ENCODE measurements at places on chromosomes 13 and 19.

DNA sequence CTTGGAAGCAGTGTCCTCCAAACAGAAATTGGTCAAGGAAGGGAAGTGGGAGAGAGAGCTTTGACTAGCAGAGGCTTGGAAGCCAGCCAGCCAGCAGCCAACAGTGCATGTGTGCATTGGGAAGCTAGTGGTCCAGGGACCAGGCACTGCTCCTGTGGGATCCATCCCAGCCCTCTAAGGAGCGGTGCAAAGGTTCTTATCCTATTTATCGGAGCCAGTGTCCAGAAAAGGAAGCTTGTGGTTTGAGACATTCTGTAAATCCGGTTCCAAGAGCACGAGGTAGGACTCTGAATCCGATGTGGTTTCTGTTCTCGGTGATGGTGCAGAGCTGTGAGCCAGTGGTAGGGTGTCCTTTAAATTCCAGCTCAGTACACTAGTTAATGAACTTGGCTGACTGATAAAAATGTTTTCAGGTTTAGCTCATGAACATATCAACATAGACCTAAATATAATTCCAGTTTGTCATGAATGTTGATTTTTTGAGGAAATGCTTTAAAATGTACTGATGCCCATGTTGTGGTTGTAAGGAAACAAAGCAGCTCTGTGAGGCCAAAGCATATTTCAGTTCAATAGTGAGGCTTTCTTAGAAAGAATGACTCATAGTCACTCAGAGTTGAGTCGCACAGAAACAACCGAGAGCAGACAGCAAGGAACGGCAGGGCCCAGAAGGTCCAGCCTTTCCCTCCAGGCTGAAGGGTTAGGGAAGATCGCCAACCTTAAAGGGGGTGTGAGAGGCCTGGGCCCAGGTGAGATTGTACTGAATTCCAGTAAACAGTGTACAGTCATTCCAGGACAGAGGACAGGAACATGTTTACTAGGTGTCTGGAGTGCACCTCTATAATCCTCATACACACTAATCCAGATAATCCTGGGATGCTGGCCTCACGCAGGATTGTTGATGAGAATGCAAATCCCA lies 21.5 kb upstream of the GARRE1 start:
- DNase-seq, result peak; percentile 92

GRCh38 chr13:53338760-53339159 lies 310.1 kb downstream of the OLFM4 start:
- DNase-seq, result no peak

- DNase-seq, result no peak
Measured at GRCh38 chr13:79932556-79932955, 408.4 kb downstream of the SPRY2 start.

DNA sequence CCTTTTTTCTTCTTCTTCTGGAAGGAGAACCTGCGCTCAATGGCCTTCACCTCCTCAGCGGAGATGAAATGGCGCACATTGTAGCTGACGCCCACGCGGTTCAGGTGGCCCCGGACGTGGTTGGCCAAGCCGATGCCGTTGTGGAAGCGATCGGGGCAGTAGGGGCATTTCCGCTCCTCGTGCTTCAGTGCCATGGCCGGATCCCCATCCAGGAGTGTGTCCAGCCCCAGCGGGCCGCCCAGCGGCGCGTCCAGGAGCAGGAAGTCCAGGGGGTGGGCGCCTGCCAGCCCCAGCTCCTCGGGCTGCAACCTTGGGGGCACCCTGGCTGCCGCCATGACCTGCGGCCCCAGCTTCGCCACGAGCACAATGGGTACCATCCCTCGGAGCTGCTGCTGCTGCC lies 11.2 kb downstream of the WIZ start:
- DNase-seq, result no peak

GRCh38 chr13:45216193-45216592 lies 15.3 kb upstream of the KCTD4 start:
- no peak for DNase-seq

GRCh38 chr19:49758292-49758691 lies 4.8 kb downstream of the TSKS start:
- DNase-seq, result peak; percentile 81

DNA sequence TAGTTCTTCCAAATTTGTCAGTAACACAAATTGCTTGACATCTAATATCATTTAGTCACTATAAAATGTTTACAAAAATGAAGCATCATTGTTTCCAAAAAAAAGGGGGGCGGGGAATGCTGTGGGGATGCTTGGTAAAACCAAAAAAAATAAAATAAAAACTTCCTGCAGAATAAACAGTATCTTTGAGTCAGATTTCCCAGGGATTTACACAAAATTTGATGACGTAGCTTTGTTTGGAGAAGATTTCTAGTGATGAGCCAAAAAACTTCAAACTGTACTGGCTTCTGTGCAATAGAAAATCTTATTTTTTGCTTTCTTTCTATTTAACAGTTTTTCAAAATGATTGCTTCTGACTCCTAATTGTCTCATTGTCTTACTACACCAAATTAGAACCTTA lies 80.0 kb downstream of the MZT1 start:
- no peak for DNase-seq

DNA sequence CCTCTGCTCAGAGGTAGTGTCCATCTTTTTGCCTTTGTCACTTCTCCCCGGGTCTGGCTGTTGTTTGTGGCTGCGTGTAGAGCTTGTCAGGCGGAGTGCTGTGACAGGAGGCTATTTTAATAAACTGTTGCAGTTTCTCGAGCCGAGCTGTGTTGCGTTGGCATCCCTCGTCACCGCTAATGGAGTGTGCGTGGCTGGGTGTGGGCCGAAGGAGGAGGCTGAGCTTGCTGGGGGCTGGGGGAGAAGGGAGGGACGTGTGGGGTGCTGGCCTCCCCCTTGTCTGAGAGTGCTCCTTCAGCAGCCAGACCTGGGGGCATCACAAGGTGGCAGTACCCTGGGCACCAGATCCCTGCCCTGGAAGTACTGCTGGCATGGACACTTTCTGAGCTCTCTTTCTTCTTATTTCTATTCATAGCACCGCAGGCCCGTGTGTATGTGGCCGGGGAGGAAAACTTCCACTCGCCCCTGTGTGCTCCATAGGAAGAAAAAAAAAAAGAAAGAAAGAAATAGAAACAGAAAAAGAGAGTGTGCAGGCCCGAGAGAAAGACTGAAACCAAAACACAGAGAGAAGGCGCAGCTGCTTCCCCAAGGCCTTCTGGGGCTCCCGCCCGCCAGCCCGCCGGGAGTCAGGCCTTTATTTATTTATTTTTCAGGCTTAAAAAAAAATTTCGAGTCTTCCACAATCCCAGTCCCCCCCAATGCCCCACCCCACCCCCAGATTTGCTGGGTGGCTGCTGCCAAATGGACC lies 27.0 kb downstream of the NFIX start:
- DNase-seq, result peak; percentile 65

DNA sequence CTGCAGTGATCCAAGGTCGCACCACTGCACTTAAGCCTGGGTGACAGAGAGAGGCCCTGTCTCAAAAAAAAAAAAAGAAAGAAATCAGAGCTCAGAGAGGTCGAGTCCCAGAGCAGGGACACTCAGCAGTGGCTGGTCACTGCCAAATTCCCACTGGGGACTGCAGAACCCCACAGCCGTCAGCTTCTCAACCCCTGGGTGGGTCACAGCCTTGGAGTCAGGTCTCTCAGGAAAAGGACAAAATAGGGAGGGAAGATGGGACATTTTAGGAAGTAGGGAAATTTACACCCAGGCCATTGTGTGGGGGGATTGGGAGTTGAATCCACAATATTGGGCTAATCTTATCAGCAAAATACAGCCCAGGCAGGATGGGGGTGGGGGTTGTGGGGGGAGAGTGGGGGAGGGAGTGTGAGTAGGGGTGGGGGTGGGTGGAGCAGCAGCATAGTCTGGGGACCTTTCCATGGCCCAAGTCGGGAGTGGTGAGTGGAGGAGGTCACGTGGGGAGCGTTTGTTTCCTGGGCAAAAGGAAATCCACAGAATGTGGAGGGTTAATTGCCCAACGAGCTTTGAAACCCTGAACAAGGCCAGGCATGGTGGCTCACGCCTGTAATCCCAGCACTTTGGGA lies 5.0 kb upstream of the CCDC194 start:
- no peak for DNase-seq

DNA sequence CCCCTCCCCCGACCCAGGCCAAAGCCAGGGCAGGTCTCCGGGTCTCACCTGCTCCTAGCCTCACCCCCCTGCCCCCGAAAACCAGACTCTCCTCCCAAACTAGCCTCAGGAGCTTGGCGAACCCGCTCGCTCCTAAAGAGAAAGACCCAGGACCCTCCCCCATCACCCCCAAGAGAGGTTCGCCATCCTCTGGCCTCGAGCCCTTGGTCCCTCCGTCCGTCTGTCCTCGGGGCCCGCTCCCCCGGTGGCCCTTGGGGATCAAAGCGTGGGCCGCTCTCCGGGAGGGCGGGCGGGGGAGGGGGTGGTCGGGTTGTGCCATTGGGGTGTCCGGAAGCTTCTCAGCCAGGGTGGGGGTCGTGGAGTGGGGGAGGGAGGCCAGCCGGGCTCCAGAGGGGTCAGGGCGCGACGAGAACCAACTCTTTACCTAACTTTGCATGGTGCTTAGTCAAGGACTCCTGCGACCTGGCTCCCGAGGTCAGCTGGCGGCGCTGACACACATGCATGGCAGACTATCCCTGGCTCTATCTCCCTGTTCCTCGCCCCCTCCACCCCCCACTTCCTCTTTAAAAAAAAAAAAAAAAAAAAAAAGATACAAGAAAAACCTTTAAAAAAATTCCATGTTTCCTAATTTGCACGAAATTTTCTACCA lies 15.6 kb downstream of the SMIM24 start:
- no peak for DNase-seq

DNA sequence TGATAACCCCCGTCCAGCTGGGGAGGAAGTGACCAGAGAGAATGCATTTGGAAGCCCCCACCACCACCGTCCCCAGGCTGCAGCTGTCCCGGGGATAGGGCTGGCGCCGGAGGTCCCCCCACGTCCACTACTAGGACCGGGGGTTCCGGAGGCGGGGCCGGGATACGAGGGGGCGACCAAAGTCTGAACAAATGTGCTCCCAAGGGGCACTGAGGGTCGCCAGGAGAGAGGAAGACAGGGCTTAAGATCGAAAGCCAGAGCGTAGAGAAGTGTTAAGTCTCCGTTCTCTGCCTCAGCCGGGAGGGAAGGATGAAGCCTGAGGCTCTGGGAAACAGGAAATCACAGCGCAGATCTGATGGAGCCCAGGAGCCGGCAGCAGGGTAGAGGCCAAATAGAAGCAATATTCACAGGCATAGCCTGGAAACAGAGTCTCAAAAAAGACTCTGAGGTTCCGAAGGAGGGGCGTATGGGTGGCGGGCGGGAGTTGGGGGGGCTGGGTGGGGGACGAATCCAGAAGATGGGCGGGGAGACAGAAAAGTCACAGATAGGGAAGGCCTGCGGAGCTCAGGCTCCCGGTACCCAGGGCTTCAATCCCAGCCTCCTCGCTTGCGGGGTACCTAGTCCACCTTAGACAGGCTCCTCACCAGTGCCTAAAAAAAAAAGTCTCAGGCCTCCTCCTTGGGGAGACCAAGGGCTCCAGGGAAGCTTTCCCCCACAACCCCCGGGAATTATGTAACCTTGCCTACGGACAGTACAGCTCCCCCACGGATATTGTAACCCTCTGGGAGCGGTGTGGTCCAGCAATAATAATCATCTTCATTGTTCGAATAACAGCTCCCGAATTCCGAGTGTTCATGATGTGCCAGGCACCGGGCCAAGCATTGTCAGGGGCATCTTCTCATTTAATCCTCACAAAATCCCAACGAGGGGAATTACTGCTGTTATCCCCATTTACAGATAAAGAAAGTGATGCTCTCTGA lies 1.1 kb upstream of the ERF start:
- peak; percentile 44 for DNase-seq

DNA sequence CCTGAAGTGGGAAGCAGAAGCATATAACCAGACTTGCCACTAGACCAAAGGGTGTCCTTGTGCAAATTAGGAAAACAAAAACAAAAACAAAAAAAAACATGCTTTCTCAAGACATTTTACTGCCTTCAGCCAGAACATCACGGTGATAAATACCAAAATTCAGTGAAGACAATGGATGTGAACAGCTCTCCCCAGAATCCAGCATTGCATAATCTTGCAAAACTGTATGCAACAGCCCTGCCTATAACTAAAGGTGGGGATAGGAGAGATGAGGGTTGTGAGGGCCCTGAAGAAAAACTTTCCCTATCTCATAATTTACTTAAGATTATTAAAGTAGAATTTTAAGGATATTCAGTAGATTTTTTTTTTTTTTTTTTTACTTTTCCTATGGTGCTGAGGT lies 24.9 kb upstream of the NDFIP2 start:
- DNase-seq, result no peak

DNA sequence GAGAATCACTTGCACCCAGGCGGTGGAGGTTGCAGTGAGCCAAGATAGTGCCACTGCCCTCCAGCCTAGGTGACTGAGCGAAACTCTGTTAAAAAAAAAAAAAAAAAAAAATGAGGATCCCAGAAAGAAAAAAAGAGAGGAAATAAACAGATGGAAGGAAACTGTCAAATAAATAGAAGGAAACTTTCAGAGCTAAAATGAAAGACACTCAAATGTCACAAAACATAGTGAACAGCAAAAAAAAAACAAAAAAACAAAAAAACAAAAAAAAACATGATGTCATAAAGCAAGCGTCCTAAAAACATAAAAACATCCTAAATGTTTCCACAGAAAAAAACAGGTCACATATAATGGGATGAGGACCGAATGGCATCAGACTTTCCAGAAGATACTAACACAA lies 15.0 kb downstream of the MLLT1 start:
- DNase-seq, result no peak

DNA sequence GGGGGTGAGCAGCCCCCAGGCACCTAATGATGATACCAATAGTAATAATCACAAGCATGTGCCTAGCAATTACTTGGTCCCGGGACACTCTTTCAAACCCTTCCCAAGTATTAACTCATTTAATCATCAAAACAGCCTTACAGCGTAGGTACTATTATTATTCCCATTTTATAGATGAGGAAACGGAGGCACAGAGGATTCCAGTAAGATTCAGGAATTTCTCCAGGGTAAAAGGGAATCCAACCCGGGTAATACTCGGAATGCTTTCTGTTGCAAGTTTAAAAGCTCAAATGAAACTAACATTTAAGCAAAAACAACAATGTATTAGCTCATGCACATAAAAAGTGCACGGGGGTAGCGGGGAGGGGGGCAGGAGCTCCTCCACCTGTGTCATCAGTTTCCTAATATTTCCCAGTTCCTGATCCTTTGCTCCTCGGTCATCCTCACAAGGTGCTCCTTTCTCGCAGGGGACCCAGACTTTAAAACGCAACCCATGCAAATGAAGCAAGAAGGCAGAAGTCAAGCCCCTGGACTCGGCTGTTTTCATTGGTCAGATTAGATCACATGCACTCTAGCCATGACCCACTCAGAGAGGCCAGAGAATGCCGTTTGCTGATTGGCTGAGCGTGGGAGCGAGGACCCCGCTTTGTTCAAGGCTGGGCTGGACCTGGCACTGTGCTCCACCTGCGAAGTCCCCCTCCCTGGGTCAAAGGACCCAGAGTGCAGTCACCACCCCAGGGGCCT lies 38.3 kb upstream of the C19orf12 start:
- no peak for DNase-seq

- DNase-seq, result no peak
Measured at GRCh38 chr19:40601134-40601974, at the start of gene LTBP4. LTBP4 (plus strand) TSS chr19:40601369; CDS start chr19:40601388, 19 bp downstream.

DNA sequence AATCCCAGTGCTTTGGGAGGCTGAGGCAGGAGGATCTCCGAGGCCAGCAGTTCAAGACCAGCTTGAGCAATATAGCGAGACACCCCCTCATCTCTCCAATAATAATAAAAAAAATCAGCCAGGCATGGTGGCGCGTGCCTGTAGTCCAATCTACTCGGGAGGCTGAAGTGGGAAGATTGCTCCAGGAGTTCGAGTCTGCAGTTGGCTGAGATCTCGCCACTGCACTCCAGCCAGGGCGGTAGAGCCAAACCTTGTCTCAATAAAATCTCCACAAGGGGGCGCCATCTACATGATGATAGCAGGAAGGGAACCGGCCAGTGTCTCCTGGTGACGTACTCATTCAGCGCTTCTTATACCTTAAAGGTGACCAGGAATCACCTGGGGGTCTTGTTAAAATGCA lies 13.6 kb upstream of the C5AR1 start:
- DNase-seq, result peak; percentile 78
